ENCODE measurements at places on chromosomes 13 and 19. TPM values are rescaled to one million over a fixed set of nuclear protein-coding genes. Genes with fewer than 3 reads are reported as not detected.

- no peak for DNase-seq
- no peaks in the 10 kb centered on the region for H3K4me1 ChIP-seq
- no peaks in the 10 kb centered on the region for H3K27me3 ChIP-seq
- peaks cover 42% of the 10 kb centered on the region for H3K36me3 ChIP-seq
These were observed 12.5 kb downstream of the ALG5 start for GRCh38 chr13:36986462-36987240.

Gene FFAR3
- total RNA-seq: 0.34 TPM

Gene FAM216B
- not detected for total RNA-seq

Gene EPS8L1
- 12.4 TPM for total RNA-seq

Gene SHISA2
- total RNA-seq: 0.59 TPM

Gene CGB1
- total RNA-seq: not detected

Gene ICAM5
- 0.22 TPM for total RNA-seq

Data from pancreas (tissue), 10 donors.